ENCODE measurements at places on chromosomes 6 and 20. TPM values are rescaled to one million over a fixed set of nuclear protein-coding genes. Genes with fewer than 3 reads are reported as not detected.

Gene CFAP206
- total RNA-seq, result 1.9 TPM

- H3K27me3 ChIP-seq, result no peaks in the 10 kb centered on the region
- no peaks in the 10 kb centered on the region for H3K36me3 ChIP-seq
- H3K4me3 ChIP-seq, result no peak overlapping the region
- no peak overlapping the region for H3K27ac ChIP-seq
- no peak for DNase-seq
- peaks cover 45% of the 10 kb centered on the region for H3K4me1 ChIP-seq
These were observed 4.8 kb downstream of the NEDD9 start for GRCh38 chr6:11227698-11228097.

GRCh38 chr6:22313796-22314195, 17.0 kb upstream of the PRL start:
- H3K27me3 ChIP-seq, result no peaks in the 10 kb centered on the region
- H3K4me1 ChIP-seq, result no peaks in the 10 kb centered on the region
- H3K27ac ChIP-seq, result no peak overlapping the region
- no peak overlapping the region for H3K4me3 ChIP-seq

GRCh38 chr20:48635791-48636267, 192.0 kb downstream of the PREX1 start:
- H3K27me3 ChIP-seq, result no peaks in the 10 kb centered on the region
- H3K4me1 ChIP-seq, result no peaks in the 10 kb centered on the region

Gene SLPI
- total RNA-seq, result 1.7 TPM

GRCh38 chr6:25961619-25962148, 918 bp upstream of the TRIM38 start:
- peaks cover 4% of the 10 kb centered on the region for H3K36me3 ChIP-seq
- H3K4me1 ChIP-seq, result peaks cover 27% of the 10 kb centered on the region
- DNase-seq, result peak; percentile 9

Gene IBTK
- total RNA-seq, result 41.9 TPM

Data from GM23248 (cell line).